ENCODE measurements at places on chromosomes 11 and 22.

DNA sequence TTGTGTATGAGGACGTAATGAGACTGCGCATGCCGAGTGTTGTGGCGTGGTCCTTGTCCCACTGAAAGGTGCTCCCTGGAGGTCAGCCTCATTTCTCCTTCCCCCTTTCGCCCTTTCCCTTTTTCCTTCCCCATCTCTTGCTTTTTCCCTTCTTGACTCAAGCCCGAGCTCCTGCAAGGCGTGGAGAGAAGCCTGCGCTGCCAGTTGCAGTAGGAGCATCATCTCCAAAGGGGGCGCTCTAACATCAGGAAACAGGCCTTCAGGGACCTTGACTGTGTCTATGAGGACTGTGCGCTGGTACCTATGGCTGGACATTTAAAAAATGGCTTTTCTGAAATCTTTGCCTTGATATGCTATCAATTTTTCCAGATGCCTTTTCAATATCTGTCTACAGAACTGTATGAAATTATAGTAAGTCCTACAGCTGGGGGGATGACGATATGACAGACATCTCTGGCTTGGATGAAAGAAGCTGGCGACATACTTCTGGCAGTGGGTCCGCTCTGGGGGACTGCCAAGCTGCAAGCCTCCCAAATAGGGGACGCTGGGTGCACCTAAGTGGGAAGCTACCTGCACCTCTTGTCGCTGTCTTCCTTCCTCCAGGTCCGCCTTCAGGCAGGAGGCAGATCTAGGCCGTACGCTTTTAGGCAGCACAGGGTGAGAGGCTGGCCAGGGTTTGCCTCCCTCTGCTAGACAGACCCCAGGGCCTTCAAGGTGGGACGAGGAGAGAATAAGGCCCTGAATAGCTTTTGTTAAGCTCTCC, 96.5 kb downstream of the NXPE2 start:
- DNase-seq, result peak; percentile 14

GRCh38 chr11:134623711-134624110, 211.7 kb upstream of the B3GAT1 start:
- DNase-seq, result no peak

DNA sequence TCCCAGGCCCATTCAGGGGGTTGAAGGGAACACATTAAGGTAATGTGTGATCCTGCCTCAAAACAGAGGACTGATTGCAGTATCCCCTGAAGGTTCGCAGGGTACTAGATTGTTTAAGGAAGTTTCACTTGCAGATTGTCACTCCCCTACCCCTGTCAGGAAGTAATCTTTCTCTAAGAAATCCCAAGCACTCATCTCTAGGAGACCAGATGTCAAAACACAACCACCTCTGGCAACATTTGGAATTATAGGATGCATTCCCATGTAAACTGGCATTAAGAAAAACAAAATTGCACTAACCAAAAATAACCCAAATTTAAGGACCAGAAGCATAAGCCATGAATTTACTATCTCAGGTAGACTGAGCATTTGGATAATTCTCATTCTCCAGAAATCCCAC, 1.6 kb downstream of the MRPL17 start:
- no peak for DNase-seq

DNA sequence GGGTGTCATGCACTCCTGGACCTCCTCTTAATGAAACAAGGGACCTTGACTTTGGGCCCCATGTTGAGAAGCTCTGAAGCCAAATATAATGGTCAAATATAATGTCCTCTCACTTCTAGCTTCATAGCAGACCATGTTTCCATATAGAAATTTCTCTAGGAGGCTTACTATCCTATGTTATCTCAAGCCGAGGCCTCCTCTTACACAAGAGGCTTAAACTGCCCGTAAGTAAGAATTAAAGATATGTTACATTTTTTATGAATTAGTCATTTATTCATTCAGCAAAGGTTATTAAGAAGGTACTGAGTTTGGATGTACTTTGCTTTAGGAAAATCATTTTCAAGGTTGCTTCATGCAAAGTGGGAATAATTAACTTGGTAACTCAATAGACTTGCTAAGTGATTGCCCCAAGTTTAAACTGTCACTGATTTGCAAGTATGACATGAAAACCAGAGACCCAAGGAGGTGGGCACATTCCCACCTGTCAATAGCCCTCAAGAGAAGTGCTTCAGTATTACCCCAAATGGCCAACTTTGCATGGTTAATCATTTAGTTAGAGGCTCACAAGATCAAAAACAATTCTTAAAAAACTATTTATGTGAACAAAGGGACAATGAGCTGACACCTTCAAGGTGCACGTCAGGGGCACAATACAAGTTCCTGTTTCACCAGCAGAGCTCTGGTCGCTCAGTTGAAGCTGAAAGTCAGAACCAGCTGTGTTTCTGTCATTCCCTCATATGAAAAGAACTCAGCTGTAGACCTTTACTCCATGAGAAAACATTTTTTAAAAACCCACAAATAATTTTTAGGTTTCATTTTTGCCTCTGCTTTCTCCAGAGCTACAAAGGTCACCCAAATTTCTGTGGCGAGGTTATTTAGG, 20.9 kb downstream of the BDNF start:
- no peak for DNase-seq

DNA sequence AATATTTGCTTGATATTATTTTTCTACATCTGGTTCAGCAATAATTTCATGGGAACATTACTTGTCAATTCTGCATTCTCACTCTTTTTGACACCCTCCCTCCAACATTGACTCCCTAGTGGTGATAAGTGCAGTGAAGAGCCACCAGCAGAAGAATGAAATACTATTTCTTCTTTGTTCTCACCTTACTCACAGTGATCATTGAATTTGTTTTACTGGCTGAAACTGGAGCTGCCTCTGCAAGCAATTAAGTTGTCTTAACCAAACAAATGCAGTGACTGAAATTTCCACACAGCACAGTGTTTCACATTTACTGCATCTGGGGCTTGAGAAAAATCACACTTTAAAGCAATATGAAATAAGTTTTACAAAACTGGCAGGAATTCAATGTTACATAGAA, 189.8 kb downstream of the JRKL start:
- DNase-seq, result no peak

GRCh38 chr11:124301548-124301947, 12.2 kb downstream of the OR8D1 start:
- peak; percentile 53 for DNase-seq

GRCh38 chr11:122271745-122272144, 155.7 kb upstream of the BLID start:
- DNase-seq, result no peak

DNA sequence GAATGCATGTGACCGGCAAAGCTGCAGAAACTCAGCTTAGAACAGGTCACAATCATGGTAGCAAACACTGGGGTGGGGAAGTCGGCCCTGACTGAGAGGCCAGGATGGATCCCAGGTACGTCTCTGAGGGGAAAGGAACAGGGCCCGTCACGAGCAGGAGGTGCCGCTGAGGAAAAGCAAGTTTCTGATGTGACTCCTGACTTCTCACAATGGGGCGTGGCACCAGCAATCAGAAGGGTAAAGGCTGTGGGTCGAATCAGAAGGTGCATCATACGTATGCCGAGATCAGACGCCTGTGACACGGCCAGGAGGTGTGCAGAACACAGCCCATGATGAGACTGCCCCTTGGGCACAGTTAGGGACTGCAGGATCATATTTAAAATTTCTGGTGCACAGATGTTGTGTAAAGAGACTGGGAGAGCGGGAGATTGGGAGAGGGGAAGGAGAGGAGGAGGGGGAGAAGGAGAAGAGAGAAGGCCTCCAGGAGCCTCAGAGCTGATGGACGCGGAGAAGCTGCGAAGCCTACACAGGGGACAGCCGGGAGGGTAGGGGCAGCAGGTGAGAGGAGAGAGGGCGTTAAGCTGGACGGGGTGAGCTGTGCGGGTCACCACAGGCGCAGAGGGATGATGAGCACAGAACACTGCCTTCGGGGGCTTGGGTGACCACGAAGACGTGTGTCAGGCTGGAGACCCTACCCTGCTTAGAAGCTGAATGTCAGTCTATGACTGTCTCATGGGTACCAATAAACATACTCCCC, 30.7 kb downstream of the KRTAP5-5 start:
- DNase-seq, result no peak

- no peak for DNase-seq
Measured at GRCh38 chr11:126945319-126945718, 55.3 kb downstream of the KIRREL3 start.

DNA sequence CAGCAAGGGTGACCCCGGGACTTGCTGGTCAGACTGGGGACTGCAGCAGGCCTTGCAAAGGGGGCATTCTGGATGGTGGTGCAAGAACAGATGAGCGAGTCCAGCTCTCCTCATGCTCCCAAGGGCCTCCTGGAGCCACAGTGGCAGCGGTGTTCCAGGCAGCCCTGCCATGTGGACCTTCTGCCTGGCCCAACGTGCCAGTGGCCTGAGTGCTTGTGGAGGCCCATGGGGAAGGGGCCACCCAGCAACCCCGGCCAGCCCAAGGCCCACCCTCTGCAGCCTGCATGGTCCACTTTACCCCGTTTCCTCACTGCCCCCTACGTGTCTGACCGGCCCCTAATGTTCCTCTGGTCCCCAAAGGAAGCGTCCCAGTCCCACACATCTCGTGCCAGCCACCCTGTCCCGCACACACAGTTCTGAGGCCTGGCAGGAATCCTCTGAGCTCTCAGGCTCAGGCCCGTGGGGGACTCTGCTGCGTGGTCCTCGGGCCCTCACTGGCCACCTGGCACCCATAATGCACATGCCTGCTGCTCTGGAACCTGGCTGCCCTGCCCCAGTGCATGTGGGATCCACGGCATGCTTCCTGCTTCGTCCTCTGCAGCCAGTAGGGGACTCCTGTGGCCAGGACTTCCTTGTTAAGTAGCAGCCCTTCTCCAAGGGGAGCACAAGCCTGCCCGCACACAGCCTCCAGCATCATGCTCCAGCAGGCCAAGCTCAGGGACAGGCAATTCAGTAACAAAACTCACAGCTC, 85.5 kb downstream of the DGCR2 start:
- DNase-seq, result peak; percentile 31

Data from HL-60 (cell line).